Foreskin fibroblast (primary cell): ENCODE measurements at places on chromosomes 5 and 9.

GRCh38 chr5:154313360-154314017, 123.0 kb downstream of the GALNT10 start:
- DNase-seq: no peak

- no peak for DNase-seq
Observed at GRCh38 chr9:17588395-17588794, 9.5 kb downstream of the SH3GL2 start.

DNA sequence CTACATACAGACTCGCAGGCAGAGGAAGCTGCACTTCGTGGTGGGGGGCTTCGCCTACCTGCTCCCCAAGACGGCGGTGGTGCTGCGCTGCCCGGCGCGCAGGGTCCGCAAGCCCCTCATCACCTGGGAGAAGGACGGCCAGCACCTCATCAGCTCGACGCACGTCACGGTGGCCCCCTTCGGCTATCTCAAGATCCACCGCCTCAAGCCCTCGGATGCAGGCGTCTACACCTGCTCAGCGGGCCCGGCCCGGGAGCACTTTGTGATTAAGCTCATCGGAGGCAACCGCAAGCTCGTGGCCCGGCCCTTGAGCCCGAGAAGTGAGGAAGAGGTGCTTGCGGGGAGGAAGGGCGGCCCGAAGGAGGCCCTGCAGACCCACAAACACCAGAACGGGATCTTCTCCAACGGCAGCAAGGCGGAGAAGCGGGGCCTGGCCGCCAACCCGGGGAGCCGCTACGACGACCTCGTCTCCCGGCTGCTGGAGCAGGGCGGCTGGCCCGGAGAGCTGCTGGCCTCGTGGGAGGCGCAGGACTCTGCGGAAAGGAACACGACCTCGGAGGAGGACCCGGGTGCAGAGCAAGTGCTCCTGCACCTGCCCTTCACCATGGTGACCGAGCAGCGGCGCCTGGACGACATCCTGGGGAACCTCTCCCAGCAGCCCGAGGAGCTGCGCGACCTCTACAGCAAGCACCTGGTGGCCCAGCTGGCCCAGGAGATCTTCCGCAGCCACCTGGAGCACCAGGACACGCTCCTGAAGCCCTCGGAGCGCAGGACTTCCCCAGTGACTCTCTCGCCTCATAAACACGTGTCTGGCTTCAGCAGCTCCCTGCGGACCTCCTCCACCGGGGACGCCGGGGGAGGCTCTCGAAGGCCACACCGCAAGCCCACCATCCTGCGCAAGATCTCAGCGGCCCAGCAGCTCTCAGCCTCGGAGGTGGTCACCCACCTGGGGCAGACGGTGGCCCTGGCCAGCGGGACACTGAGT, 255.9 kb downstream of the SAXO1 start:
- no peak for DNase-seq

- peak; percentile 79 for DNase-seq
Observed at GRCh38 chr9:82124090-82124489, 135.5 kb downstream of the SPATA31D1 start.

GRCh38 chr5:143135832-143136551, 267.5 kb downstream of the NR3C1 start:
- no peak for DNase-seq

DNA sequence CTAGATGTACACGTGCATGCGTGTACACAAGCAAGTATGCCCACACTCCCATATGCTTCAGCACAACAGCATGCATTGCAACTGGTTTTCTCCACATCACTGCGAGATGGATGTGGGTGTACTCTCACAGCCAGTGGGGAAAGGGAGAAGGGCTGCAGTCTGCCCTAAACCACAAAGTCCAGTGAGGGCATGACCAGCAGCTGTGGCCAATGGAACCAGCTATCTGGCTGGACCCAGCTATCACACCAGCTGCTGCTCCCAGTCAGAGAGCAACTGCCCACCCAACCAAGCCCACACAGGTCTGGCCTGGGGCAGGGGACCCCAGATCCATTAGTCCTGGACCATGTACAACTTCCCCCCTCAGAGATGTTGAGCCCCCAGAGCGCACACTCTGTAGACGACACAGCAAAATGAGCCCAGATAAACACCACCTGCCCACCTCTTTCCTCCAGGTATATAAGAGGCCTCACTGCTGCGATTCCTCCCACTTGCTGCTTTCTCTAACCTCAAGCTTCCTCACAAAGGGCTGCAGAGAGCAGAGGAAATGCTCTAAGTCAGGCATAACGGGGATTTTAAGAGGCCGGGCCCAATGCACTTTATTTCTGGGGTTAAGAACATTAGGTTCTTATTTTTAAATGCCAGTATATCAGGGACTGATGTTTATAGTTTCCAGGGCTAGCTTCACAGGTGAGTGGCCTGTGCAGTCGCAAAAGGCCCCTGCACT, 39.0 kb downstream of the SHB start:
- no peak for DNase-seq

GRCh38 chr9:106583751-106584150, 279.2 kb upstream of the ZNF462 start:
- DNase-seq: no peak

DNA sequence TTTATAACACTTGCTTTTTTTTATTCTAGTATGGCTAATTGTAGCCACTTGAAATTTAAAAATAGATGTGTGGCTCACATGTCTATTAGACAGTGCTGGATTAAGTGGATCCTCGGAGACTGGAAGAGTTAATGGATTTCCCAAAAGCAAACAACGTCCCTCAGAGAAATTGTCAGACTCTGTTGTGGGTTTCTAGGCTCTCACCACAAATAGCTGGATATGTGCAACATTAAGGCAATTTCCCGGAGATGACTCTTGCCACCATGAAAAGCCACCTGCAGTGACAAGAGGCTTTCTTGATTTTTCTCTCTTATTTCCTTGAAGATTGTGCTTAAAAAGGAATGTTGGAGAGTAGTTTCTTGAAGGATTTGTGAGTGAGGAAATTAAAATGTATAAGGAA, 43.2 kb downstream of the TMEM167A start:
- DNase-seq: no peak

- DNase-seq: no peak
Observed at GRCh38 chr5:167755420-167755819, 536.0 kb upstream of the WWC1 start.

DNA sequence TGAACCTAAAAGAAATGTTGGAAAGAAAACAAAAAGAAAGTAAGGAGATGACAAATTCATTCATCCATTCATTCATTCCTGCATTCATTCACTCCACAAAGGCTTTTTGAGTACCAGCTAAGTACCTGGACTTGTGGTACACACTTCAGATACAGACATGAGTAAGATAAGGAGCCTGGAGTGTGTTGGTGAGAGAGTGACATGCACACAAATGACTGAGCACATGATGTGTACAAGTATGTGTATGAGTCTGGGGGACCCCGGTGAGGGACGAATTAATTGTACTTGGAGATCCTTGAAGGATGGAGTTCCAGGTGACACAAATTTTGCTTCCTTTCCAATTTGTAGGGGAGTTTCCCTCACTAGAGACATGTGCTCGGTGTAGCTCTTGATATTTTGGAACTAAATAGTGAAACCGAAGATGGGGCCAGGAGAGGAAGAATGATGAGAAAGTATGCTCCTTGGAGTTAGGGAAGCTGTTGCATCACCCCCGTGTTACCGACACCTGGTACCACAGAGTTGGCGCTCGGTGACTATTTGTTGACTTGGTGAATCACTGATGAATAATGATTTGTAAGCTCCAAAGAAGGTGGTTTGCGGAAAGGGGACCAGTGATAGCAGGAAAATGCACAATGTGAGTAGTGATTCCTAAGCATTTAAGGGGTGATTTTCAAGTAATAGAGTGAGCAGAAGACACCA, 509.8 kb downstream of the CCDC171 start:
- peak; percentile 95 for DNase-seq

GRCh38 chr5:137248527-137248926, 250.6 kb downstream of the SPOCK1 start:
- DNase-seq: no peak

DNA sequence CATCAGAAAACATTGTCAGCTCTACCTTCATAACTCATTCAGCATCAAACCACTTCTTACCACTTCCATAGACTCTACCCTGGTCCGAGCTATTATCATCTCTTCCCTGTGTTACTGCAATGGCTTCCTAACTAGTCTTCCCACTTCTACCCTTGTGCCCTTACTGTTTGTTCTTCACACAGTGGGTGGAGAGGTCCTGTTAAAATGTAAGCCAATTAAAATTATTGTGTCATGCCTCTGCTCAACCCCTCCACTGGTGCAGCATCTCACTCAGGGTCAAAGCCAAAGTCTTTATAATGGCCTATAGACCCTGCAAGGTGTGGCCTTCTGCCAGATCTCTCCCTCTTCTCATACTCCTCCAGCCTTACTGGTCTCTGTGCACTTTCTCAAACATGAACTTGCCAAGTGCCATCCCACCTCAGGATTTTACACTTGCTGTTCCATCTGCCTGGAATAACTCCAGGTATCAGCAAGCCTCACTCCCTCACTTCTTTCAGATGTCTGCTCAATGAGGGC, 22.8 kb upstream of the ARAP3 start:
- DNase-seq: no peak

DNA sequence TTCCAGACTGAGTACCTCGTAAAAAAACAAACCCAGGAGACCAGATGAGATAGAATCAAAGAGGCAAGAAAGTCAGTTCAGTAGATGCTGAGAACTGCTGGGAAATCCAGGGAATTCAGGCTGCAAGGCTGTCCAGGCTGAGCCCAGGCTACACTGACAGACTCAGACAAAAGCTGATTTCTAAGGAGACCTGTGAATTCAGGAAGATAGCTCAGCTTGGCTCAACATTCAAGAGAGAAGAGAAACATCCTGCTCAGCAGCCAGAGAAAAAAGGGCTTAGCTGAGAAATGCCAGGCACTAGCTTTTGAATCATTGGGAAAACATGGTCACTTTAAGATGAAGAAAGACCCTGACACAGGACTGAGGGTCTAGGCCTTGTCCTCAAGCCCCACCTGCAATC, 118.2 kb upstream of the SLC44A1 start:
- DNase-seq: peak; percentile 15

- no peak for DNase-seq
Observed at GRCh38 chr9:104604801-104605200, 626 bp downstream of the OR13C2 start.

DNA sequence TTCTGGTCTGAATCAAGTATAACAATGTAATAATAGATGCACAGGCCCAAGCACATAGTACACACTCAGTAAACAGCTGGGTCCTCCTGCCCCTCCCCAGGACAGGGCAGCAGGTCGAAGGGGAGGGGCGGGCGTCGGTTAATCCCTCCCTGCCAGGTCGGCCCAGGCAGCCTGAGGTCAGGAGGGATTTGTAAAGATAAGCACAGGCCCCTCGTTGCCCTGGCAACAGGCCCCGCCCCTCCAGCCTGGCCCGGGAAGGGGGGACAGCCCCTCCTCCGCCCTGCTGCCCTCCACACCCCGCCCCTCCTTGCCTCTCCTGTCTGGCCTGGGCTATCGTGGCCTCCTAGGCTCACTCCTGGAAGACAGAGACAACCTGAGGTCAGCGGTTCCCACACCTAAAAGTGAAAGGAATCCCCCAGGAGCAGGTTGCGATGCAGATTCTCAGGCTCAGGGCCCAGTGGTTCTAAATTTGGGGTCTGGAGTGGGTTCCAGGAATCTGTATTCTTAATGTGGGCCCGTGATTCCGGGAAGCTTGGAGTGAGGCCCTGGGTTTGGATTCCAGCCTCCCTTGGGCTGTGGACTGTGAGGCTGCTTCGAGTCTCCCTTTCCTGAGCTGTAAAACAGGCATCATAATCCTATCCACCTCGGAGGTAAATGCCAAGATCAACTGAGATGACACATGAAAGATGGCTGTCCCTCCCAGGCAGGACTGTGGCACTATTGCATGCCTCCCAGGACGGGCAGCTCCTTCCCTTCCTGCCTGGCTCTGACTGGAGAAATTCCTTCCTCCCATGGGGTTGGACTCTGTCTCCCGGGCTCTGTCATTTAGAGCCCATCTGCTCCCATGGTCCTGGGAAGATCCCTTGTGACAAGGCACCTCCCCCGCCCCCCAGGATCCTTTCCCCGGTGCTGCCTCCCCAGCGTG, 4.4 kb downstream of the CRB2 start:
- no peak for DNase-seq

- no peak for DNase-seq
Observed at GRCh38 chr9:120536949-120537640, 42.9 kb downstream of the CDK5RAP2 start.
